ENCODE measurements at places on chromosomes 3 and 15.

- DNase-seq = peak; percentile 61
Observed at GRCh38 chr15:34437687-34438086, at the start of gene GOLGA8A. Gene GOLGA8A, minus strand, starts transcription at chr15:34437808. Its CDS starts 48,117 bp downstream, at chr15:34389691.

GRCh38 chr3:74605437-74605836, 9.0 kb downstream of the CNTN3 start:
- no peak for DNase-seq

DNA sequence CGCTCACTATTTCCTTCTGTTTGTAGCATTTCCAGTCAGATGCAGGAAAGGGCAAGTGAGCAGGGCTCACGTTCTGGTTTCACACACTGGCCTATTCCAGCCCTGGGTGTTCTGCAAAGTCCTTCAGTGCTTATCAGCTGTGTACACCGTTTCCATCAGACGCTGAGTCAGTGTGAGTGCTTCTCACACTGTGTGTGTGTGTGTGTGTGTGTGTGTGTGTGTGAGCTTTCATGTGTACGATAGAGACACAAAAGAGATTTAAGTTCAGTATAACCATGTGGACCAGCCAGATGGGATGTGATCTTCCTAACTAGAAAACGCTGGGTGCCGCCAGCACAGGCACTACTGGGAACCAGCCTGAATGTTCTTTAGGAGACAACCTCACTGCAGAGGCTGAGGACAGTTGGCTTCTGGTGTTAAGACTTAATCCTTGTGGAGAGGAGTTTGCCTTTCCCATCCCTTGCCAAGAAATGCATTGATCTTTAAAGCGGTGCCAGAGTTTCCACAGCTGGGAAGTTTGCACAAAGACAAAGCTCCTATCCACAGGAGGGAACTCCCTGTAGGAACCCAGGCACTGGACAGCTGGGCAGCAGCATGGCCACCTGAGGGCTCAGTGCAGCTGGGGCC, 3.9 kb upstream of the CHSY1 start:
- DNase-seq = no peak

- no peak for DNase-seq
Observed at GRCh38 chr15:85772668-85773067, 22.1 kb downstream of the KLHL25 start.

DNA sequence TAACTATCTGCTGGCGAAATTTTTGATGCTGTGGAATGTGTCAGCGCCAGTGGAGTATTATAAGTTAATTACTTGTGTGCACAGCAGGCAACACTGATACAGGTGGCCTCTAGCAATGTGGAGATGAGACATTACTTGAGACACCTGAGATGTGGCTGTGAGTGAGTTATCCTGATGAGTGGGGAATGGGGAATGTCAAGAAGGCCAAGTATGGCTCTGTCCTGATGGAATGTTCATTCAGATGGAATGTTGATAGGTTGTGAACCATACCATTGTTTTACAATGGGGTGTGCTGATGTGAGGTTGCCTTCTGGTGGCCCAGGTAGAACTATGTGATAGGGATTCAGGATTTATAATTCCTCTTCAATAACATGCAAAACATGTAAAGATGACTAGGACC, 404.8 kb downstream of the PTPRG start:
- peak; percentile 58 for DNase-seq

GRCh38 chr15:56001471-56002078, 8.2 kb upstream of the NEDD4 start:
- no peak for DNase-seq

DNA sequence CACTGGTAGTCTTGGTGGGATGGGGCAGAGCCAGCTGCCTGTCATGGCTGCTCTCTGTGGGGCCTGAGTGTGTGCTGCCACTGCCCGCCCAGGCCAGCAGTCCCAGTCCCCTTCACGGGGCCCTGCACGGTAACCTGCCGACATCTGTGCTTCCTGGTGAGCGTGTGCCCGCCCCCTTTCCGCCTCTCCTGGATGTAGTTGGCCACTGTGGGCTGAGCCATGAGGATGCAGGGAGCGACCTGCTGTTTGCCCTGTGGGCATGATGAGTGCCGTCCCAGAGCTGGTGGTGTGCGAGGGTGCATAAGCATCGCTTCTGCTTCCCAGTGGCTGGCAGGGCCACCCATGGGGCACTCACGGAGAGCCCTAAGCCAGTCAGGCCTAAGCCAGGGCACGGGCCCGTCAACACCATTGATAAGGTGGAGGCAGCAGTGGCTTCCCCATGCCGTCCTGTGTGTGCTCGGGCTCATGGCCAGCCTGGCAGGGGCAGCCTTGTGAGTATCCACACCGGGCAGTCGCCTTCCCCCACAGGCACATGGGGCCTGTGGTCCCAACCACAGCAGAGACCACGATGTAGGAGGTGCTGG, 14.6 kb downstream of the PLXNA1 start:
- DNase-seq = no peak

DNA sequence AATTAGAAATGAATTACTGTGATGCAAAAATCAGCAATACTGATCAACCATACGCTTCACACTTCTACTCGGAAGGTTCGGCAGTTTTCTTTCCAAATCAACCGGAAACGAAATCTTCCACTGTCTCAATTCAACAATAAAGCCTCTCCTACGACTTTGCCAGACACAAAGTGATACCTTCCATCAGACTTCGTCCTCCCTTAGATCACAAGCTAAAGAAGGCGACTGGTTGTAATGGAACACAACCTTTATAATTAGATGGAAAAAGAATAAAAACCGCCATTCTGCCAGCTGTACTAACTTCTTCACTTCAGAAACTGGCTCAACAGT, 618 bp downstream of the PARL start:
- DNase-seq = no peak

DNA sequence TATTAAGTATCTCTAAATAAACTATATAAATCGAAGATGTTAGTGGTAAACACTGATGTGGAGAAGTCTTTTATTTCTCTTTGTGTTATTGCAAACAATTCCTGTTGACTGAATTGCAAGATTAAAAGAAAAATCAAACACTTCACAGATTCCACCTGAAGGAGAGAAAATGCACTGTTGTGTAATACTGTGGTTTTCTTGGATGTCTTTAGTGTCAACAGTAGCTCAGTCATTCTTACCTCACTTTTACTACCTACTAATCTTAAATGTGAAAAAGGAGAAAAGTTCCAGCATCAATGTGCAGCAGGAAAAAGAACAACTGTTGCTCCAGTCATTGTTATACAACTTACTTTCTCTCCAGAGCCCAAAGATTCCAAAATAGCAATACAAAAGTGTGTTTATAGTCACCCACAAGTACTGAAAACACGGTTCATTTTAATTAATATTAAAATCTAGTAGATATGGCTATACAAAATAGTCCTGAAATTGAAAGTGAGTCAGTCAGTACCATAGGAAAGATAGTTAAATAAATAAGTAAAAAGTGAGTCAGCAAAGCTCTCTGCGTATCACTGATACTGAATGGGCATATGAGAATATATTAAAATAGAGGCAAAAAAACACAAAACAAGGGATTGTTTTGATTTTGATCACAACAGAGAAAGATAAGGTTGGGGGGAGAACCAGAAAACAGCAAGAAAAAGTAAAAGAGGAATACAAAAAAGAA, 90.5 kb upstream of the CSPG5 start:
- no peak for DNase-seq

GRCh38 chr3:110767156-110767555, 304.5 kb upstream of the NECTIN3 start:
- DNase-seq = no peak

DNA sequence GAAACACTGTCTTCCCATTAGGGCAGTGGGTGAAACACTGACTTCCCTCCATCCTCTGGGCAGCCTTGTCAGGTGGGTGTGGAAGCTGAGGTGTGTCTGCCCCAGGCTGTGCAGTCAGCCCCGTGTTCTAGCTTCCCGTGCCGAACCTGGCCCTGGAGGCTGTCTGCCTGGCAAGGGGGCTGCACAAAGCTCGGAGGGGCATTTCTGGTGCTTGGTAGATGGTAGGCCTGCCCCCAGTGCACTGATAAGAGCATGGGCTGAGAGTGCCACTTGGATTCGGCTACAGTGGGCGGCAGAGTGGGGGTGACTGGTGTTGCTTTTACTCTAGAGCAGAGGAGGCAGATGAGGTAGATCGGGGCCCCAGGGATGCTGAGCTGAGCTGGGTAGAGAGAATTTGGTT, 21.3 kb downstream of the IGF1R start:
- DNase-seq = no peak

DNA sequence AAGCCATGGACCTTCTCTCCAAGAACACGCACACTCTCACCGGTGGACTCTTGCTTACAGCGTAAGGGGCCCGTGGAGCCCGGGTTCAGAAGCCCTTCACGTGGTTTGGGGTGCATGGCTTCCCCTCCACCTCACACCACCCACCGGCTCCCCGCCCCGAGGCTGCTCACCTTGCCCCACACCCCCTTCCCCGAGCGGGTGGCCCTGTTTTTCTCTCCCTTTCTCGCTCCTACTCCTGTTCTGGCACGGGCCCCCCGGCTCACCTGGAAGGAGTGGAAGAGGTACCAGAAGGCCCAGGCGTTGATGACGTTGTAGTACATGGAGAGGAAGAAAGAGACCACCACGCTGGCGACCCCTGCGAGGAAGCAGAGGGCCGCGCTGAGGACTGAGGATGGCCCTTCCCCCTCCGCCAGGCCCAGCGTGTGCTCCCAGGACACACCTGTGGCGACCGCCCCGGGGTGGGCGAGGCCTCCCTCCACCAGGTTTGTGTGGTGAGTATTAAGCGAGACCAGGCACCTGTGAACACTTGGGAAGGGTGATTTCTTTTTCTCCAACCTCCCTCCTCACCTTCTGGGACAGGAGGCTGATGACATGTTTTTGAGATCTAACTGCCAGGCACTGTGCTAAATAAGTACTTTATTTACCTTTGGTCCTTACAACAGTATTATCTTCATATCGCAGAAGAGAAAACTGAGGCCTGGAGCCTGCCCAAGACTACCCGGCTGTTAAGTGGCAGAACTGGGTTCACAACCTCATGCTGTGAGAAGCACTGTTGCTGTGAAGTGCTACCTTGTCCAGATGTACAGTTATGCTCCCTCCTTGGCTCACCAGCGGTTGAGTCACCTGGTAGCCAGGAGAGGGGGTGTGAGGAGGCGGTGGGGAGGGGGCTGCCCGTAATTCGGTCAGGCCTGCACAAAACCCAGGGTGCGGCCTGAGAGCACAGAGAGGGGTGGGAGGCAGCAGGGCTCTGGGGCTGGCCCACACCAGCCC, 16.3 kb downstream of the SLC6A20 start:
- DNase-seq = no peak

GRCh38 chr15:65535192-65535591, 4.9 kb downstream of the HACD3 start:
- DNase-seq = no peak

- DNase-seq = no peak
Observed at GRCh38 chr3:120764206-120764605, 21.7 kb downstream of the GTF2E1 start.

DNA sequence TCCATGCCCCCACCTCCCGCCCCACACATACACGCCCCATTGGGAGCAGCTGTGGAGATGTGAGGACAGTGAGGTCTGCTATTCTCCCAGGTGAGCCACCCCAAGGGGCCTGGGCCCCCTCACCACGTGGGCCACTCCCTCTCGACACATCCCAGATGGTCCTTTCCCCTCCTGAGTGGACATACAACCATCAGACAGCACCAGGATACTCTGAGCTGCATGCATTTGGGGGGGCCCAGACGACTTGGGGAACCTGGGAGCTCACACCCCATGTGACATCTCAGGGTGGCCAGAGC, 17.5 kb downstream of the FBLN2 start:
- DNase-seq = no peak

DNA sequence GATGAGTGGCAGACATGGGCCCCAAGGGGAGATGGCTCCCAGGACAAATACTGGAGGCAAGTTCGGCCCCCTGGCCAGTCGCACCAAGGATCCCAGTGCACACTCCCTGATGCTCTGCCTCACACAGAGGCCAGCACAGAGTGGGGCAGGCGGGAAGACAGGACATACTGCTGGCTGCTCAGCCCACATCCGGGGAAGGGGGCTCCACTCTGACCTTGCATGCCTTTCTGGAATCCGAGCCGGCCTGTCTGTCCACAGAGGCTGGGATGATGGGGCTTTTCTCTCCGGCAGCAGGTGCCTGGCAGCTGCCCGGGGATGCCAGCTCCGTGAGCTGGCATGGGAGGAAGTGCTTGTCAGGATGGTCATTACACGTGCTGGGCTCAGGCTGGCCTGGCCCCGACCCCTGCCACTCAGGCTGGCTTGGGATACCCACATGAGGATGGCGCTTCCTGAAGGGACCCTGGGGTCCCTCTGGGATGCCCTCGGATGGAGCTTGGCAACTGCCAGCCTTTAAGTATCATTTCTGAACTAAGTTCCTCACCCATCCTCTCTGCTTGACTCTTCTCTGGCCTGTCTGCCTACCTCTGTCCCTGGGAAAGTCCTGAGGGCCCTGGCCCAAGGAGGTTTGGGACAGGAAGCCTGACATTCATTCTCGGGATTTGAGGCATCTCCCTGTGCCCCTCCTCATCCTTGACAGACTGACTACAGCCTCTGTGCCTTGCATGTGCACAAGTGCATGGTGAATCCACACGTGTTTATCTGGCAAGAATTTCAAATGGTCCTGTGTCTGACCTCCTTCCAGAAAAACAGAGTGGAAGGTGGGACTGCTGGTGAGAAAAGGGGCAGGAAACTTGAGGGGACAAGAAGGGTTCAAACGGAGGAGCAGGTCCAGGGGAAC, 46.5 kb downstream of the EXOG start:
- DNase-seq = peak; percentile 29

- DNase-seq = no peak
Observed at GRCh38 chr15:29874977-29875376, 52.7 kb upstream of the TJP1 start.

DNA sequence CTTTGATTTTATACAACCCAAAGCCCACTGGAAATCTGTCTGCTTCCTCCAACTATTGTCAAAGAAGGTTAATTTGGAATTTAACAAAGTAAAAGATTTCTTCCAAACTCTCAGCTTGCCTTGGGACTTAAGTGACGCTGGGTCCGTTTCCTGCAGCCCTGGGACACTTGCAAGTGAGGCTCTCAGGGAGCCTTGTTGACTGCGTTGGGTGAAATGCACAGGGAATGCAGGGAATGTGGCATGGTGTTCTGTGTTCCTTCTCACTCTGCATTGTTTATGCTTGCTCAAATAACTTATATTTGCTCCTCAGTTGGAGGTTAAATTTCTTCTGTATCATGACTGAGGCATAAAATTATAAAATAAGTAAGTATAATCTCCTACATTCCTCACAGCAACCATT, 60.9 kb upstream of the TJP1 start:
- no peak for DNase-seq

GRCh38 chr3:125110016-125110875, 54.4 kb upstream of the HEG1 start:
- DNase-seq = peak; percentile 81

DNA sequence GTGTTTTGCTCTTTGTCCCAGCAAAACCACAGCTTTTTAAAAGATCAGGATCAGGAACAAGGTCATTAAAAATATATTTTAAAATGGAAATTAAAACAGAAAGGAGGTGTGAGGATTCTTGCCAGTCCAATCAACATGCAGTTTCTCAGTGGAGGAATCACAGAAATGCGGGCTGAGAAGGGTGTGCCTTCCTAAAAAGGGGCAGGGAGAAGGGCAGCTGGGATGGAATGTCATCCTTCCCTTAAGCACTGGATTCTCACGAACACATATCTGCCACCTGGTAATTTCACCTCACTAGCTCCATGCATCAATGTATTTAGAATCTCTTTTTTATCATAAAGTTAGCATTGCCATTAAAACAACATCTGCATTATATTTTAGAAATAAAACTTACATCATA, 21.4 kb downstream of the ABI3BP start:
- no peak for DNase-seq
